ENCODE measurements at places on chromosomes 6 and 20.
A peak's percentile ranks its signal among the peaks of the same experiment; 100 is the strongest.

- no peak for DNase-seq
Measured at GRCh38 chr6:155693573-155694418, 238.2 kb upstream of the NOX3 start.

DNA sequence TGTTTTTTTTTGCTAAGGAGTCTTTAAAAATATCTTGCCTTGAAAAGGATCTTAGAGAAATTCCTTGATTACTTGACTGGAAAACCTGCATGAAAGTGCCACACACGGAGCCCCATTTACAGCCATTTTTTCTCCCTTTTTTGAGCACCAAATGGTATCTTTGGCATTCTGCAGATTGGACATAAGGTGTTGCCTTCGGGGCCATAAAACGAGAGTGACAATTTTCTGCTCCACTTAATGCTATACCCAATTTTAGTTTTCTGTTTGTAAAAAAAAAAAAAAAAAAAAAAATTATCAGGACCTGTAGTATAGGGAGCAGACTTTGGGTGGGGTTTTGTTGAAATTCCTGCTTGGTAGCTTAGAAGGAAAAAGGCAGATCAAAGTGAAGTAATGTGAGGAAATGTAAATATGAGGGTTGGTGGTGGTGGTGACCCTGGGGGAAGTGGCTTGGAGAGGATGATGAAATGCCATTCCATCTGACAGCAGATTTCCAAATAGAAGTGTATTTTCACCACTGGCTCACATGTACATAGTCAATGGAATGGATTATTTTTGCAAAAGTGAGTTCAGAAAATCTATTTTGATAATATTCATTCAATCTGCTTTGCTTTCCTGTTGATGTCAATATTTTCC, 212.1 kb upstream of the SOX4 start:
- DNase-seq: no peak

- DNase-seq: peak; percentile 96
Measured at GRCh38 chr6:11744753-11745152, 33.9 kb downstream of the ADTRP start.

GRCh38 chr20:17320456-17320855, 93.6 kb downstream of the PCSK2 start:
- no peak for DNase-seq

GRCh38 chr6:48560408-48560807, 449.4 kb upstream of the PTCHD4 start:
- DNase-seq: peak; percentile 13

DNA sequence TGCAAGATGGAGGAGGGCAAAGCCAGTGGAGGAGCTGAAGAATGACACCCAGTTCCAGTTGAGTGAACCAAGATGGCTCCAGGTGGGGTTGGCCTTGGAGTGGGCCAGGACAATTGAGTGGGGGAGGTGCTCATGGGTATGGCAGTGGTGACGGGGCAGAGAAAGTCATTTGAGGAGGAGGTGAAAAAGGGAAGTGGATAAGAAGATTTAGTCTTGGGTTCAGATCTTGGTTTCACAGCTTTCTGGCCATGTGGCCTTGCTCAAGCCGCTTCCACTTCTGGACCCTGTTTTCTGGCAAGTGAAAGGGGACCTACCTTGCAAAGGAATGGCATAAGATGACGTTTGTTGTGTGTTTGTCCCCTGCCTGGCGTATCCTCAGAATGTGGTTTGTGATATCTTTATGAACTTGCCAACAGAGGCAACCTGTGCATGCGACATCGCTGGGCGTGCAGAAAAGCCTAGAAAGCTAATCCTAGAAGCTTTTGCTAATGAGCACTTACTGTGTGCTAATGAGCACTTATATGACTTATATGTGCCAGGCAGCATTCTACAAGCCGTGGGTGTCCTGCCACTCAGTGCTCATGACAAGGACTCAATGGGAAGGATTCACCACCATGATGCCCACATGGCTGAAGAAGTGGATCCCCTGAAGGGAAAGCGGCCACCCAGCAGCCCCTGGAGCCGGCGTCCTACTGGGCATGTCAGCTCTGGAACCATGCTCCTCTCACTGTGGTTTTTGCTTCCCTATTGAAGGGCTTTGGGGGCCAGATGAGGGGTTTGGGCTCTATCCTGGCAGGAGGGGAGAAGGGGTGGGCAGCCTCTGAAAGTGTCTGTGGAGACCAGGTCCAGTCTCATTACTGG, 23.6 kb upstream of the STX16 start:
- DNase-seq: no peak

DNA sequence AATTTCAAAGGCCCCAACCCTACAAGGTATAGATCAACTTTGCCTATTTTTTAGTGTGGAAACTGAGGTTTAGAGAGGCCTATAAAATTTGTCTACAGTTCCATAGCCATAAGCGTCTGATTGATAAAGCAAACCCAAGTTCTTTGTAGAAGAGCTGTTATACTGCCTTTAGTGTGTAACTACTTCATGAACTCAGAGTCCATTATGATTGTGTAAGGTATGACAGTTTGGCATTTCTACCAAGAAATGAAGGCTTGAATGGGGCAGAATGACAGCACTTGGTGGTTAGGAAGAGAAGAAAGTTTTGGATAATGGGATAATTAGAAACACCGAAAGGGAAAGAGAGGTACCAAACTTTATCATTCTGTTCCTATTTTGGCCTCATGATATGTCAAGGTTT, 38.1 kb downstream of the SMAP1 start:
- DNase-seq: no peak

GRCh38 chr6:111576291-111576690, 29.4 kb downstream of the TRAF3IP2 start:
- DNase-seq: no peak

GRCh38 chr6:29872791-29873190, 45.2 kb downstream of the HLA-G start:
- DNase-seq: no peak

GRCh38 chr20:38392356-38392755, 42.8 kb downstream of the SNHG17 start:
- DNase-seq: no peak

DNA sequence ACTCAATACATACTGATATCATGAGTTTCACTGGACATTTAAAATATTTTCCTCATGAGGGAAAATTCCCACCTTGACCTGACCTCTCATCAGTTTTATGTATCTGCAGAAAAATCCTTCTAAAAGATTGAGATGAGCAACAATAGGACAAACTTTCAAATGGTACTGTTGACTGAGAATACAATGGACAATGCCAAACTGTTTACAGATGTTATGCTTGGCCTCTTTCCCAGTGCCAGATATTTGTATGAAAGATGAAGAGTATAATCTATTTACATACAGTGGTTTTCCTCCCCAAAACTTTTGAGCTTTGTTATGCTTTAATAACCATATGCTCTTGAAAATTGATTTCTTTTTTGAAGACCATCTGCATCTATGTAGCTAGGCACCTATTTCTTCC, 245.1 kb upstream of the RSPO3 start:
- no peak for DNase-seq

DNA sequence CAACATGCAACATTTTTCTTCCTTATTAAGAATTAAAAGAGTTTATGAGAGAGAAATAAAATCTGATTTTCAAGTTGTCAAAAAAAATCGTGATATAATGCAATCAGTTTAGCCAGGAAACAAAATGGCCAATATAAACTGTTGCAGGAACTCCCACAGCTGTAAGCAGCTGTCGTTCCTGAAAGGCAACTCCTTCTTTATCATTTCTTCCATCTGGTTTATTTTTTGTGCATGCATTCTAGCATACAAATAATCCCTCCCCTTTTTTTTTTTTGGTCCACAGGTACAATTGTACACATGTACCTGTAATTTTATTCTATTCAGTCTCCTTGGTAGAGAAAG, 19.7 kb downstream of the TRAF3IP2 start:
- no peak for DNase-seq

- DNase-seq: no peak
Measured at GRCh38 chr6:27111743-27112142, 135.8 kb upstream of the PRSS16 start.

DNA sequence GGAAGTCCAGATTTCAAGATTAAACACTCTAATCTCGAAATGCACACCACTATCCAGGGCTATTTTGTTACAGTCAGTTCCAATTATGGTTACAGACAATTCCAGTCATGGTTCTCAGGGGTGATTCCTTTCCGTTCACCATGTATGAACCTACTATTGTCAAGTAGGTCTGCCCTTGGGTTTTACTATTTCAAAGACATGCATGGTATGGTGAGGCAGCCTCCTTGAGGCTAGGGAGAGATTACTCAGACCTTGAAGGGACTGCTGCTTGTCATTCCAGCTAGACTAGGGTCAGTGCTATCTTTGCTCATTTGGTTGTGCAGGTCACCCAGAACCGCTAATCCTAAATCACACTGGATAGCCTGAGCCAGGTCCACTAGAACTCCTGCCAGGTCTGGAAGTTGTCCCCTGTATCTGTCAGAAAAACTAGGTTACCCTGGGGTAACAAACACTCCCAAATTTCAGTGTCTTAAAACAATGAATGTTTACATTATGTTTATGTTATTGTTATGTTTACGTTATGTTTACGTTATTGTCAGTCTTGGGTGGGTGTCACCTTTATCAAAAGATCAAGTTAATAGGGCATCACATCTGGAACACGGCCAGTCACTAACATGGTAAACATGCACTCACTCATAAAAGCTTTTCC, 41.1 kb upstream of the E2F3 start:
- no peak for DNase-seq

Measured in stromal cell of bone marrow (primary cell).